ENCODE measurements at places on chromosomes 13 and 19.
A peak's percentile ranks its signal among the peaks of the same experiment; 100 is the strongest.

DNA sequence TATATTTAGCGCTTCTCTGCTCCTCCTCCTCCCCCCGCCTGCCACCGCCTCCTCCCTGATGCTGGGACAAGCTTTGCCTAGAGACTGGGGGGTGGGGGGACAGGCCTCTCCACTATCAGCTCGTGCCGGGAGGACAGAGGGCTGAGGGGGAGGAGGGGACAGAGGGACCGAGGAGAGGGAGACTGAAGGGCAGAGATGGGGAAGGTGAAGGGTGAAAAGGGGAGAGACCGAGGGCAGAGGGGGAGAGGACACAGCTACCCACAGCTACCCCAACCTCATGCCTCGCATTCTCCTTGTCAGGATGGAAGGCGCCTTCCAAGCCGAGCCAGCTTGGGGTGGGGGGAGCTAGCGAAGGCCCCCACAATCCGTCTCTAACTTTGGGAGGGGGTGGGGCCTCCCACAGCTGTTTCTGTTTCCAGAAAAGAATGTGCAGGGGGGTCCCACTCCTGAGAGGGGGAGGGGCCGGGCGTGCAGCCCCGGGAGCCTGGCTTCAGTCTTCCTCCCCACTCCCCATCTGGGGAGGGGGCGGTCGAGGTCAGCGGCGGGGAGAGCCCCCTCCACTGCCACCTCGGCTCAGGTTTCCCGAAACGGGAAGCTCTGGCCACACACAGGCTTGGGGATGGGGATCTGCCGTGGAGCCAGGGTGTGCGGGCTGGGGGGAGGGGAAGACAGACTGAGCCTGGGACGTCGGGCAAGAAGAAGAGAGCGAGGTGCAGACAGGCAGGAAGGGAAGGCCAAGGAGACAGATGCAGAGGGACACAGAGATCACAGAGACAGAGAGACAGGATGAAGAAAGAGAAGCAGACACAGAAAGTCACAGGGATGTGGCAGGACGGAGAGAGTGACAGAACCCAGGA is 1.6 kb downstream of the DACT3 start:
- no peak for DNase-seq

DNA sequence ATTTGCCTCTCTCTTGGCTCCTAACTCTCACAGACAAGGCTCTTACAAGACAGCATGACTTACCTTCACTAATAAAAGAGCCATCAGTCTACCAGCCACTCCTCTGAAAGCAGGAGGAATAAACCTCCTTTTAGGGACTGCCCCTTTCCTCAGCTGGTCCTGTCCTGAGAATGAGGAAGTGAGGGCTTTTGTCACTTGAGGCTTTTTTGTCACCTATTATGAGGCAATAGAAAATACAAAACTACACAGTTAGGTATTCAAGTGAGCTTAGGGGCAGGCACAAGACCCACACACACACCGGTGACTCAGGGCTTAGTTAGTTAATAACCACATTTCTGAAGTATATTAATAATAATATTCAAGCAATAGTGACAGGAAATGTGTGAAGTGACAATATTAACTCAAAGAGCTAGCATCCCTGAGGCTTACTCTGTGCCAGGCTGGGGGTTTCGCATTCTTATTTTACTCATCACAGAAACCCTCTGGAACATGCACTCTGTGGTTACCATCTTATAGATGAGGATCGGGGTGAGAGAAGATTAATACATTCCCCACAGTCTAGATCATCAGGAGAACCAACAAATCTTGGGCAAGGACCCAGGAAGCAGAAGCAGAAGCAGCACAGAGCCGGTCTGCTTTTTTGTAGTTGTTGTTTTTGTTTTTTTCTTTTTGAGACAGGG is 379.9 kb downstream of the LIG4 start:
- DNase-seq: peak; percentile 48

DNA sequence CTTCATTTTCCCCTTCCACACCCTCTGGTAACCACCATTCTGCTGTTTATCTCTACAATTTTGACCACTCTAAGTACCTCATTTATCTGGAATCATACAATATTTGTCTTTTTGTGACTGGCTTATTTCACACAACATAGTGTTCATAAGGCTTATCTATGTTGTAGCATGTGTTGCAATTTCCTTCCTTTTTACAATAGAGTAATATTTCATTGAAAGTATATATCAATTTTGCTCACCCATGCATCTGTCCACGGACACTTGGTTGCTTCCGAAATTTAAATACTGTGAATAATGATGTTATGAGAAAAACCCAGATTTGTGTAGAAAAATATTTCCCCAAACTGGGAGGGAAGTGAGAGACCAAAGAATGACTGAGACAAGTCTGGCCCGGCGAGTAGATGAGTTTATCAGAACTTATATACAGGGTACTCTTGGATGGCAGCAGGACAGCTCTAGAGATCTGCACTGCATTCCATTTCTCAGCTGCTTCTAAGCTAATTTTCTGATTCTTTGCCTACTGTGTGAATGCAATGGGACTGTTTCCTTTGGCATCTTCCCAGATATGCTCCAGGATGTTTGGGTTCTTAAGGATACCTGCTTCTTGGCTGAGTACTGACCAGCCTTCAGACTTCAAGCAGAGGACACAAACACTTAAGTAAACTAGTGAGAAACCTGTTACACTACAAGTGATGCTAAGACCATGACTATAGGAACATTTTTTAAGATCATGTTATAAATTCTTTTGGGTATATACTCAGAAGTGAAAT is 834.0 kb upstream of the PCDH9 start:
- DNase-seq: no peak

DNA sequence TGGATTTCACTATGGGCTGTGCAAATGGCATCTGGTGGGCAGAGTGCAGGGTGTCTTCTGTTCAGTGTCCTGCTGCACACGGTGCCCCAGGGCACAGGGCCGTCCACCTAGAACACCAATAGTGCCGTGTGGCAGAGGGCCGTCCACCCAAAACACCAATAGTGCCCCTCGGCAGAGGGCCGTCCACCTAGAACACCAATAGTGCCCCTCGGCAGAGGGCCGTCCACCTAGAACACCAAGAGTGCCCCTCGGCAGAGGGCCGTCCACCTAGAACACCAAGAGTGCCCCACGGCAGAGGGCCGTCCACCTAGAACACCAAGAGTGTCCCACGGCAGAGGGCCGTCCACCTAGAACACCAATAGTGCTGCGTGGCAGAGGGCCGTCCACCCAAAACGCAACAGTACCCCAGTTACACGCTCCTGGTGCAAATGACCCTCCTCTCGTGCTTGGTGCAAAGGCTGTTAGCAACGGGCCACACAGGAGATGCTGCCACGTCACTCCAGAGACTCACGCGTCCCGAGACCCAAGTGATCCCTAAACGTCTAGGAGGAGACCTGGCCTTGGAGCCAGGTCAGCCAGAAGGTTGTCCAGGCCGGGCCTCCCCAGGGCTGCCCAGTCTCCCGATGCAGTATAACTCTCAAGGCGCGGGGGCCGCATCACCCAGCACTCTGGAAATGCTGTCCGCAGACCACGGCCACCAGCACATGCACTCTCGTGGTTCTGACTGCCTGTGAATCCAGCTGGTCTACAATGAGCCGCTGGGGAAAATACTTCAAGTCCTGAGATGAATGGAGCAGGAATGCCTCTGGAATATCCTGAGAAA is 51.5 kb downstream of the RASA3 start:
- DNase-seq: no peak

- DNase-seq: no peak
These were observed 349.4 kb downstream of the DLEU7 start for GRCh38 chr13:50494138-50494537.

GRCh38 chr13:106570299-106570852 is 2.4 kb upstream of the ARGLU1 start:
- peak; percentile 81 for DNase-seq

DNA sequence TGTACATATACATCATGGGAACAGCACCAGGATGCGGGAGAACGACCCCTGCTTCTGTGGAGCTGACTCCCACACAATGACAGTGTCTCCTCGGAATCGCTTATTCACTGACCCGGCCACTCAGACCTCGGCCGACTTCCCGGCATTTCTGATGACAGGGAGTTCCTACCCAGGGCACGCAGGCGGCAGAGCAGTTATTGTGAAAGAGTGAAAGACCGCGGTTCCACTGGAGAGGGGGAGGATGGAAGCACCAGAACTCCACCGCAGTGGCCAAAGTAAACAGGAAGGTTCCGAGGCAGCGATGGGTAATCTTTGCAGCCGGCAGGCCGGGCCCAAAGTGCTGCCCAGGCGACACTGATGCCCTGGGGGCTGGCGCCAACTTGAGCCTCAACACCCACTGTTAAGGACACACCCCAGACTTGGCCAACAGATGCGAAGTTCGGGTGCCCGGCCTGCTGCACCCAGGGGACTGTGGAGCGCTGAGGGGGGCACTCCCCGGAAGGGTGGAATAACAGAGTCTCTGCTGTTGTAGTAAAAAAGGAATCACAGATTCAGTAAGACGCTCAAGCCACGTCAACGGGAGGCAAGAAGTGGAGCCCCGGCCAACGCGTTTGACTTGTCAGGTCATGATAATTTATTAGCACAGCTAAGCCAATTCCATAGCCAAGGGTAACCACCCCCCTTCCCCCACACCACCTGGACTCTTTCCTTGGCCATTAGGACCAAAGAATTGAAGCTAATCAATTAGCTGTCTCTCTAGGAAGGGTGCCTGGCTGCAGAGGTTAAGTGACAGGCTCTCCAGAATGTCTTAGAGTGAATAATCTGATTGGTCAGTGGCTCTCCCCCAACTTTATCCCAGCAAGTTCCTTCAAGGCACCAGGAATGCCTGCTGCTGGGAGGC is 5.8 kb downstream of the MLLT1 start:
- peak; percentile 96 for DNase-seq

DNA sequence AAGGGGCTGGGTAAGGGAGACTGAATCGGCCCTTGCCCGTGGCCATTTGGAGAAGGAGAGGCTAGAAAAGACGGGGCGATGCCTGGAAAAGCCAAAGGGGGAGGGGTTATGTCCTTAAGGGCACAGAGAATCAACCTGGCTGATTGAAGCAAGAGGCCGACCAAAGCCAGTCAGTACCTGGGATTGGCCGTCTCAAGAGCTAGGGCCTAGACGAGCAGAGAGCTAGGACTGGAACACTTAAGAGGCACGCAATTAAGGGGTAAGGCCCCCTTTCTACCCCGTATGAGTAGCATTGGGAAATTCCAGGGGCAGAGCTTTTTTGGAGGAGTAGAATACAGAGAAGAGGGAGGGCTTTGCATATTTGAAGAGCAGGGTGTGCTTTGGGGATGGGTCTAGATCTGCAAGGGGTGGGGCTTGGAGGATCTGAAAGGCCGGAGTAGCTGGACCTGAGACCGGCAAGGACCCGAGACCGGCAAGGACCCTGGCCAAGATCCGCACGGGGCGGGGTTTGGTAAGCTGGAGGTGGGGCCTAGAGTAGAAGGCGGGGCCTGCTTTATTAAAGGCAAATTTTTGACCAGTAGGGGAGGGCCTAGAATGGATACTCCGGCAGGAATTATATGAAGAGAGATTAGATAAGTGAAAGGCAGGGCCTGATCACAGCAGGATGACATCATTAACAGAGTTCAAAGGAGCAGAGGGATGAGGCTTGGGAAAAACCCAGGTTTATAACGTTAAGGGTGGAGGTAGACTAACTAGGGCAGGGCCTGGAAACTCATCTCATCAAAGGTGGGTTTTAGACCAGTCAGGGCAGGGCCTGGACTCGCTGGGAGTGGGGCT is 10.7 kb upstream of the CACNG6 start:
- DNase-seq: peak; percentile 12

GRCh38 chr19:45021971-45022370 is 16.9 kb upstream of the CLASRP start:
- no peak for DNase-seq

DNA sequence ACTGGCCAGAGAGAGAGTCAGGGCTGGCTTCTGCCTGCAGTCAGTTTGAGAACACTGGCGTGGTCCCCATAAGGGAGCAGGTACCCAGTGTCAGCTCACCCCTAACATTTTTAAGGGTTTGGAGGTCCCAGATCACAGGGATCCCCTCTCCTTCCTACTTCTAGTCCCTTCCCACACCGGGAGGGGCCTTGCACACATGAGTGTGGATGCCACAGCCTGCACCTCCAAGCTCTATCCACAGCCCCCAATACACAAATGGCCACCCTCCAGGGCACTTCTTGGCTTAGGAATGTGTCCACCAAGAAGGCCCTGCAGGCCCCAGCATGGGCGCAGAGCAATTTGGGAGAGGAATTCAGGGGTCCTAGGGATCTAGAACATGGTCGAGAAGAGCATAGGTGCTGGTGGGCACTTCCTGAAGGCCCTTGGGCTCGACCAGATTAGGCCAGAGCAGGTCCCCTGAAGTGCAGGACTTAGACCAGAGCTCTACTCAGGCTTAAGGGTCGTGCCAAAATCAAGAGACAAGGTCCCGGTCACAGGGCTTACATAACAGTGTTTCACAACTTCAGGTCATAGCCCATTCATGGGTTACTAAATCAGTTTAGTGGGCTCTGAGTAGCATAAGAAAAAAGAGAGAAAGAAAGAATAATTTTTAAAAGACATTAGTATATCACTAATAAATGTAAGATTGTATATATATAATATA is 16.0 kb downstream of the FXYD5 start:
- DNase-seq: peak; percentile 18

DNA sequence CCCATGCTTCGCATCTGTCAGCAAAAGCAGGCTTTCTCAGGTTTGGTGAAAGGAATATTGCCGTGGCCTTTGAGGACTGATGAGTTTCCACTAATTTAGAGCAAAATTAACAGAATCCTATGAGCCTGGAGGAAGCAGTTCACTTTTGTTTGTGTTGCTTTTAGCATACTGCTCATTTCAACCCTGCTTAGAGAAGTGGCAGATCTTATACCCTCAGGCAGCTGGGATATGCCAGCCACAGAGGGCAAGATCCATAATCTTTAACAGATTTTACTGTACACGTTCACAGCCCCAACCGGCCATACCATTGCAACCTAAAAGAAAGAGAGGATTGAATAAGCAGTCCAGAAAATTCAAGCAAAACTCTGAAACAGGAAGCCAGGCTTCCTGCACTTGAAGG is 60.5 kb downstream of the COL4A2 start:
- DNase-seq: no peak

DNA sequence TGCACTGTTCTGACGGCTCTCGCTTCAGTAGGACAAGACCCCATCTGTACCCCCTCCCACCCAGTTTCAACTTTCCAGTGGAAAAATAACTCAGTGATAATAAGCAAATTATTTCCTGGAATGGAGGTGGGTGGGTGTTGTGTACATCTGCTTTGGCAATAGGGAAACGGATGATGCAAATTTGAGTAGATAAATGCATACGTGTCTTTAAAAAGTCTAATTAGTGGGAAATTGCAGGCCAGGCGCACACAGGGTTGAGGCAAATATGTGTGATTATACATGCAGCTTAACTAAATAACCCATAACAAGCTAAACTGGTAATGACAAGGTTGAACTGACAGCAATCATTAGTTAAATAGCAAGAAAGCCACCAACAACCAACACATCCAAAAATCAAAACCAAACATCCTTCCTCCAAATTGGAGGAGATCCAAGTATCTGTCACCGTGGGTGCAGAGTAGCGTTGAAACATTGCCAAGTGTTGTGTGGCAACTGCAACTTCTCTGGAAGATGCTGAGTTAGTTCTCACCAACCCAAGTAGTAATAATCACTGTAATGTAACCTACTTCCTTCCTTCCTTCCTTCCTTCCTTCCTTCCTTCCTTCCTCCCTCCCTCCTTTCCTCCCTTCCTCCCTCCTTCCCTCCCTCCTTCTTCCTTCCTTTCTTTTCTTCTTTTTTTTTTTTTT is 54.6 kb downstream of the TRPM4 start:
- DNase-seq: peak; percentile 40

GRCh38 chr19:14127929-14128509 is 8.4 kb downstream of the ASF1B start:
- DNase-seq: no peak

Data from fibroblast of mammary gland (primary cell).